Psoas muscle (tissue), 8 donors: ENCODE measurements at places on chromosomes 11 and 22.

GRCh38 chr11:76972051-76972450, 62.1 kb upstream of the B3GNT6 start:
- no peaks in the 10 kb centered on the region for H3K4me1 ChIP-seq
- H3K27ac ChIP-seq: no peak overlapping the region
- H3K36me3 ChIP-seq: no peaks in the 10 kb centered on the region

- H3K4me3 ChIP-seq: no peak overlapping the region
- H3K36me3 ChIP-seq: no peaks in the 10 kb centered on the region
- H3K27ac ChIP-seq: no peak overlapping the region
- peaks cover 8% of the 10 kb centered on the region for H3K4me1 ChIP-seq
Measured at GRCh38 chr11:78209478-78209877, 20.8 kb downstream of the USP35 start.

GRCh38 chr22:23526596-23527316, 53.3 kb downstream of the IGLL1 start:
- no peak overlapping the region for H3K4me3 ChIP-seq
- no peak overlapping the region for H3K27ac ChIP-seq
- no peak for DNase-seq
- H3K36me3 ChIP-seq: no peaks in the 10 kb centered on the region
- H3K4me1 ChIP-seq: no peaks in the 10 kb centered on the region

DNA sequence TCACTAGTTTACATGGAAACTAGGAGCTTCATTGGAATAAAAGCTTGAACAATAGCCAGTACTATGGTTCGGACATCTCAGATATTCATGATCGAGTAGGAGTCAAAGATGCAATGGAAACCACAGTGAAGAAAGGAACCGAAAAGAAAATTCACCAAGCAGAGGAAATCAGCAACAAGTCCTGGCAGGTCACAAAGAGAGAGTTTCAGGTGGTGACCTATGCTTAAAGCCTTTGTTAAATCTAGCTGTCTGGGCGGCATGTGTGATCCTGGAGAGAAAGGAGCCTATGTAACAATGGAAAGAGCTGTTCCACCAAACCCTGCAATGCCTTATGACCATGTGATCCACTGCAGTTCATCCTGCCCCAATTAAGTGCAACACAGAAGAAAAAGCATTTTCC, 68.9 kb upstream of the POU2AF2 start:
- no peak for DNase-seq
- H3K27ac ChIP-seq: no peak overlapping the region
- no peaks in the 10 kb centered on the region for H3K4me1 ChIP-seq
- no peaks in the 10 kb centered on the region for H3K27me3 ChIP-seq
- H3K36me3 ChIP-seq: no peaks in the 10 kb centered on the region

DNA sequence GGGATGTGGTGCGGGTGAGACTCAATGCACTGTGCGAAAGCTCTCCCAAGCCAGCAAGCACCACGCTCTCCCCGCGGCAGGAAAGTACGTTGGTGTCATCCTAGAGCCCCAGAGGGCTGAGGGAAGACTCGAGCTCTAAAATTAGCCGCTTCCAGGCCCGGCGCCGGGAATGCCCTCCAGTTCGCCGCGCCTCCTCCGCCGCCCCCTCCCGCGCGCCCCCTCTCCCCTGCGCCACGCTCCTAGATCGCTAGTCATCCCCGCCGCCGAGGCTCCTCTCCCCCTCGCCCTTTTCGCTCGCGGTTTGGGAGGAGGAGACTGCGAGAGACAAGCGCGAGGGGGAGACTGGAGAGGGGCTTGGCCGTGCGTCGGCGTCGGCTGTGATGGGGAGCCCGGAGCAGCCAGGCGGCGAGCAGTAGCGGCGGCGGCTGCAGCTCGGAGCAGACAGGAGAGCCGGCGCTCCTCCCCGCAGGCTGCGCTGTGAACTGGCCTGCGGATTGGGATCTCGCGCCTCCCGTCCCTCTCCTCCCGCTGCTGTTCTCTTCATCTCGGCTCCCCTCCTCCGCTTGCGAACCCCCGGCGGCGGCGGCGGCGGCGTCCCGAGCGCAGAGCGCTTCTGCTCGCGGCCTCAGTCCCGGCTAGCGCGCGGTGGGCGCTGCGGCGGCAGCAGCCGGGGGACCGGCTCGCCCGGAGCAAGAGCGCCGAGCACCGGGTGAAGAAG, at the start of gene FAT3:
Gene FAT3, plus strand, starts transcription at position 412 of the 718 bp plus-strand sequence. CDS start 127,295 bp downstream, outside the sequence.
- no peaks in the 10 kb centered on the region for H3K36me3 ChIP-seq
- H3K4me1 ChIP-seq: peaks cover 4% of the 10 kb centered on the region
- peaks cover 90% of the 10 kb centered on the region for H3K27me3 ChIP-seq
- H3K27ac ChIP-seq: no peak within 1 kb of the TSS

GRCh38 chr11:36300650-36301049, 4.6 kb downstream of the PRR5L start:
- no peaks in the 10 kb centered on the region for H3K4me1 ChIP-seq
- DNase-seq: peak; percentile 24
- H3K27me3 ChIP-seq: no peaks in the 10 kb centered on the region
- H3K4me3 ChIP-seq: no peak overlapping the region

GRCh38 chr11:106105986-106106385, 28.5 kb downstream of the AASDHPPT start:
- no peaks in the 10 kb centered on the region for H3K36me3 ChIP-seq
- no peak overlapping the region for H3K4me3 ChIP-seq
- H3K27ac ChIP-seq: no peak overlapping the region
- H3K4me1 ChIP-seq: no peaks in the 10 kb centered on the region
- H3K27me3 ChIP-seq: no peaks in the 10 kb centered on the region

DNA sequence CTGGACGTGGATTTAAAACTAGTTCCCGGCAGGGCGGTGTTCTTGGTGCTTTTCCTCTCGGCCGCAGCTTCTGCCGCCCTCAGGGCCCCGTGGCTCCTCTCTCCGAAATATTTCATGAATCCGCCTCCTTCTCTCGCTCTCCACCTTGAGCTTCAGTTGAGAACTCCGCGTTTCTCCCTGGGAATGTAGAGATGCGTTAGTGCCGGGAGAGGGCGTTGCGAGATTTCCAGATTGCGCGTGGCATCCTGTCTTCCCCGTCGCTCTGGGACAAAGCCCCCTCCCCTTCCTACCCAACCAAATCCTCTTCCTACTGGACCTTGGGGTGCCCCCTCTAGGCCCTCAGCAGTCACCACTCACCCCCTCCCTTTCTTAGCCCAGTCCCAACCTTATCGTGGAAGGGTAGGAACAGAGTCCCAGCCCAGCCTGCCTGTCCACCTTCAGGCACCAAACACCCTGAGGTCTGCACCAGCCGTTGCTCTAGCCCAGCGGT, 15.5 kb upstream of the RAC2 start:
- H3K36me3 ChIP-seq: no peaks in the 10 kb centered on the region
- H3K4me3 ChIP-seq: no peak overlapping the region
- no peak overlapping the region for H3K27ac ChIP-seq
- peaks cover 7% of the 10 kb centered on the region for H3K27me3 ChIP-seq
- H3K4me1 ChIP-seq: no peaks in the 10 kb centered on the region
- DNase-seq: no peak

- H3K4me1 ChIP-seq: no peaks in the 10 kb centered on the region
- DNase-seq: no peak
- no peak overlapping the region for H3K27ac ChIP-seq
- H3K4me3 ChIP-seq: no peak overlapping the region
- no peaks in the 10 kb centered on the region for H3K27me3 ChIP-seq
Measured at GRCh38 chr11:5992604-5993251, 5.9 kb upstream of the OR52L1 start.
